GM04504 (cell line): ENCODE measurements at places on chromosomes 4 and X.

DNA sequence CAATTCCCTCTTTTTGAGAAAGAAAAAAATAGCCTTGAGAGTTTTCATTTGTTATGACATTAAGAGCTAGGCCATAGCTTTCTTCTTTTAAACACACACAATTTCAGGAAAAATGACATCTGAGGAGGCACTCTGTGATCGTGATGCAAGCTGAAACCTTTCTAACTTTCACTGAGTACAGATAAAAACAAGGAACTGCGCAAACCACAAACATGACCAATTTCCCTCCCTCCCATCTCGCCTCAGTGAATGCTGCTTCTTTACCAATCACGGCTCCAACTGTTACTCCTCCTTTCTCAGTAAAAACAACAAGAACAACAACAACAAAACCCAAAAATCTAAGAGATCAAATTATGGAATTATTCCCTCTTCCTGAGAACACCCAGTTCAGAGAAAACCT is 626.8 kb downstream of the TLL1 start:
- DNase-seq: no peak

DNA sequence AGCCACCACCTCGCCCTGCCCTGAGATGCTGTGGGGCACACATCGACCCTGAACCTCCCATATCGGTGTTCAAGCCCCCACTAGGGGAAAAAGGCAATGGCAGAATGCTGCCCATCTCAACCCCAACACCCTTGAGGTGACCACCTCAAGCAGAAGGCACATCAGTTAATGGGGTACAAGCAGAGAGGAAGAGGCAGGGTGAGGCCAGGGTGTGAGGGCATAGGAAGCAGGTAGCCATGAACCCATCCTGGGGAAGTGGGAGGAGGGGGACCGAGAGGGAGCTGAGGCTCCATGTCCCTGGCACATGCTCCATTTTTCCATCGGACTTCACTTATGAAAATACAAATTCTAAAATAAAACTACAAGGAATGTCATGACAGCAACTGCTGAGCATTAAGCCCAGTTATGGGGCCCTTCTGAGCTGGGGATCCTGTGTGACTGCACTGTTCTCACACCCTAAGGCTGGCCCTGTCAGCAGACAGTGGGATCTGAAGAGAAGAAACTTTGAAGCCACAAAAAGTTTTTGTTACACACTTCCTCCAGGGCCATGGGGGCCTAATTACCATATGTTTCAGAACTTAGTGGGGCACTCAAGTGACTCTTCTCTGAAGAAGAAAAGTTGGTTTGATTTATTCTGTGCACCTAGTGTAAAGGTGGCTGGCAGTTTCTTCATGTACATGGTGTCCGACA is 68.2 kb upstream of the FAM241A start:
- DNase-seq: no peak

DNA sequence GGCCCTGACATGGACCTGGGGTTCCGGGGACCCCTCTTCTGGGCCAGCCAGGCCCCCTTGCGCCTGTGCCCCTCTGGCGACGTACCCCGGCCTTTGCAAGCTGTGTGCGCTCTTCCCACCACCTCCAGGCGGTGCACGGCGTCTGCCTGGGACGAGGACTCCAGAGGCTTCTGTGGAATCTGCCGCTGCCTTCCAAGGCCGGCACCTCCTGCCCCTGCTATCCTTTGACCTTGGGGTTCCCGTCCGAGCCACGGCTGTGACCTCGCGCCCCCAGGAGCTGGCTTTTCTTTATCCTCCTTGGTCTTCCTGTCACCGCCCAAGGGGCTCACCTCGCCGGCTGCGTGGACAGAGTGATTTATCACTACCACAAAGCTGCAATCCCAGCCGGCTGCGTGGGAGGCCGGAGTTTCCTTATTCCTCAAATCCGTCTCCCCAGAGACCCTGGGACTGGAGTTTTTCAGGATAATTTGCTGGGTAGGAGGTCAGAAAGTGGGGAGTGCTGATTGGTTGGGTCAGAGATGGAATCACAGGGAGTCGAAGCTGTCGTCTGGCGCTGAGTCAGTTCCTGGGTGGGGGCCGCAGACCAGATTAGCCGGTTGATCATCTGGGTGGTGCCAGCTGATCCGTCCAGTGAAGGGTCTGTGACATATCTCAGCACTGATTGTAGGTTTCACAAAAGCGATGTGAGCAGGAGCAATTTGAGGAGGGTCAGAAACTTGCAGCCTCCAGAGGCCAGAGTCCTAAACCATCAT is 19.8 kb upstream of the PLCXD1 start:
- DNase-seq: no peak

- DNase-seq: no peak
These were observed 176.5 kb upstream of the NRK start for GRCh38 chrX:105645667-105646357.

- DNase-seq: no peak
These were observed 54.1 kb downstream of the RPS6KA3 start for GRCh38 chrX:20212486-20213089.

DNA sequence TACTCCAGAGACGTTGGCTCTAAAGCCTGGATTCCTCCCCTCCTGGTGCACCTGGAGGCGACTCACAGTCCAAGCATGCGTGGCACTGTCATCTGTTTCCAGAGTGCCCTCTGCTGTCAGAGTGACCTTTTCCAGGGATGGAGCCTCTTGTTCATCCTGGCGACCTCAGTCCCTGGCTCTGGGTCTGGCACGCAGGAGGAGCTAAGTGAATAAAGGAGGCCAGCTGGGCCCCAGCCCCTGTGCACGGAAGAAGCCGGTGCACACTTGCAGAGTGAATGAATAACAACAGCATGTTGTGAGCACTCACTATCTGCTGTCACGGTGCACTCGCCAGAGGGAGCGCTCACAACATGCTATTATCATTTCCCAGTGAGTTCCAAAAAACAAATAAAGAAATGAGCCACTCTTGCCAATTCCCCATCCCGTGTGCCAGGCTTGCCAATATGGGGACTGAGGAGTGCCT is 27.8 kb upstream of the PSAPL1 start:
- peak; percentile 7 for DNase-seq

GRCh38 chr4:163137581-163137980 is 29.1 kb downstream of the NAF1 start:
- DNase-seq: no peak

- no peak for DNase-seq
These were observed 289.0 kb downstream of the STIM2 start for GRCh38 chr4:27149541-27150212.

DNA sequence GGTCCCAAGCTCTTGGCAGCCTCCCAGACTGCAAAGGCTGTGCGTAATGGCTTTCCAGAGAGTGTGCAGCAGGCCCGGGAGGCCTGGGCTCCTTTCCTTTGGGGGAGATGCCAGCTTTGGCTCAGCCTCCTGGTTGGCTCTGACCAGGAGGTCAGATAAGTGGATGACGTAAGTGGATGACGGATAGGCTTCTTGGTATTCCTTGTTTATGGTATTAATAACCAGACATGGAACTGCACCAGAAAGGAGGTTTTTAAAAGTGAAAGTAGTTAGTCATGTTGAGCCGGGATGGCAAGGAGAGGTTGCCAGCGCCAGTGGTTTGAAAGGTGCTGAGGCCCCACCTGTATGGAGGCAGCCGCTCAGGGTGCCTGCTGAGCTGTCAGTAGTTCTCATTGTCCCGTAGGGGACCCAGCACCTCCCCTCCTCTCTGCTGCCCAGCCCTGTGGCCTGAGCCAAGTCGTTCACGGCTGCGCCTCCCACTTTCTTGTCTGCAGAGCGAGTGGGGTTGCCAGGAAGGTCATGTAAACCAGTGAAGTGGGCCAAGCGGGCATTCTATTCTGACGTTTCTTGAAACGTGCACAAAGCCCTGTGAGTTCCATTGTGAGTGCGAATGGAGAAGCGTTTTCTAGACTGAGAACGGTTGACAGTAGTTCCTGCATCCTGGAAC is 28.7 kb upstream of the STOX2 start:
- no peak for DNase-seq

DNA sequence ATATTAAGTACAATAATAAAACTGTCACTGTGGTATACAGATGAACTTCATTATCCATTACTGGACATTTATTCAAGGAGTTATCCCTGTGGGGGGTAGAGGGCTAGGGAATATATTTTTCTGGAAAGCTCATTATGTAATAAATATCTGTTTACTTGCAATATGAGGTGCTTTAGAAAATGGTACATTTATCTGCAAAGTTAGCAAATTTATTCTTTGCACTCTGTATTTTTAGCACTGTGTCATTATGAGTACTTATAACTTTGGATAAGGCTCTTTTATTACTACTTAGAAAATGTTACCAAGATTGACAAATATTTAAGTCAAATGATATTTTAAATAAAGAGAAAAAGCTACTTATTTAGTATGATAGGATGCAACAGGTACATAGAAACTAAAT is 37.8 kb downstream of the ANKRD17 start:
- no peak for DNase-seq

DNA sequence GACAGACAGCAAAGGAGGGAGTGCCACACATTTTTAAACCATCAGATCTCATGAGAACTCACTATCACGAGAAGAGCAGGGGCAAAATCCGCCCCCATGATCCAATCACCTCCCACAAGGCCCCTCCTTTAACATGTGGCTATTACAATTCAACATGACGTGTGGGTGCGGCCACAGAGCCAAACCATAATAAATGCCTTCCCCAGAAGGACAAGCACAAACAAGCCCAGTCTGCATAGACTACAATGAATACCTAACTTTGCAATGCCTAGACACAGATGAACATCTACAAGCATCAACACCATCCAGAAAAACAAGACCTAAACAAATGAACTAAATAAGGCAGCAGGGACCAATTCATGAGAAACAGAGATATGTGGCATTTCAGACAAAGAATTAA is 12.3 kb downstream of the ETDA start:
- no peak for DNase-seq

DNA sequence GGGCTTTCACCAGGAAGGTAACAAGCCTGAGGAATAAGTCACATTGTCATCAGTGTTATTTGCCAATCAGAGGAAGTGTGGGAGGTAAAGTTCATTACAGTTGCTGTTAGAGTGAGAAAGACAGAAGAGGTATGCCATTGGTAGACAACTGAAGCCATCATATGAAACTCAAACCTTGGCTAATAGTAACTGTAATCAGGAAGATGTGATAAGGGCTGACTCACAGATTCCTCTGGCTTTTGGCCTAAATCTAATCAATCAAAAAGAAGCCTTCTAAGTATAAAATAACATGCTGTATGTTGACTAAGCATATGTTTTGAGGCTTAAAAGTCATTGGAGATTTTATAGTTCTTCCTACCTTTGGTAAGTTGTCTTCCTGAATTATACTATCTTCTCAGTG is 242.8 kb downstream of the PCDH7 start:
- no peak for DNase-seq

GRCh38 chrX:25005034-25005381 is 10.8 kb downstream of the ARX start:
- no peak for DNase-seq

GRCh38 chrX:129797251-129797906 is 17.6 kb downstream of the SASH3 start:
- no peak for DNase-seq

GRCh38 chrX:83521905-83522304 is 13.8 kb downstream of the POU3F4 start:
- DNase-seq: no peak

- no peak for DNase-seq
These were observed 59.4 kb upstream of the H2AZ1 start for GRCh38 chr4:100009490-100009889.

DNA sequence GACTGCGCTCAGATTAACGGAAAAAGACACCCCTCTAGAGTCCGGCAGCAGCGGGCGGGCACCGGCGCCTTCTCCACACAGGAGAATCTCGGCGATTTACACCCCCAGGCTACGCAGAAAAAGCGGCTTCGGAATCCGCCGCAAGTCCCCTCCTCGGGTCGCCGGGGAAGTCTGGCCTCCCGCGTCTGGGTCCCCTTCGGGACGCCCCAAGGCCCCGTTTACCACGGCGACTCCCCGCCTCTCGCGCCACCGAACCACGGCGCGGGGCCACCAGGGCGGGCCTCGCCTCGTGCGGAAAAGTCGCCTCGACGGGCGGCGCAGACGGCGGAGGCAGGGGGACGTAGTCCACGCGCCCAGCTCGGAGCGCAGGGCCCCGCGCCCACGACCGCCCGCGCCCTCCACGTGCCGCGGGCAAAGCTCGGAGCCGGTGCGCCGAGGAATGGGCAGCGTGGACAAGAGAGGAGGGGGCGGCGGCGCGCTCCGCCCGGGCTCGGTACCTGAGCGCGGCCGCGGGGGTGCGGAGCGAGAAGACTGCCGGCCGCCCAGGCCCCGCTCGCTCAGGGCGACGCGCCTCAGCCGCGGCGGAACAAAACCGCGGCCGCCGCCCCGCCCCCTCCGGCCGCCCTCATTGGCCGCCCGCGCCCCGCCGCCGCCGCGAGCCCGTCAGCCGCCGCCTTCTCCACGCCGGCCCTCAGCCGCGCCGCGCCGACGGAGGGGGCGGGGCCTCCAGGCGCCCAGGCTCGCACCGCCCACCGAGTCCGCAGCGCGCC is at the start of gene FAM53A:
Gene FAM53A (minus strand): TSS at position 578 of the 770 bp plus-strand sequence. CDS start 15,572 bp downstream, outside the sequence.
- peak; percentile 73 for DNase-seq

GRCh38 chr4:168609369-168609768 is 112.5 kb downstream of the PALLD start:
- DNase-seq: no peak

DNA sequence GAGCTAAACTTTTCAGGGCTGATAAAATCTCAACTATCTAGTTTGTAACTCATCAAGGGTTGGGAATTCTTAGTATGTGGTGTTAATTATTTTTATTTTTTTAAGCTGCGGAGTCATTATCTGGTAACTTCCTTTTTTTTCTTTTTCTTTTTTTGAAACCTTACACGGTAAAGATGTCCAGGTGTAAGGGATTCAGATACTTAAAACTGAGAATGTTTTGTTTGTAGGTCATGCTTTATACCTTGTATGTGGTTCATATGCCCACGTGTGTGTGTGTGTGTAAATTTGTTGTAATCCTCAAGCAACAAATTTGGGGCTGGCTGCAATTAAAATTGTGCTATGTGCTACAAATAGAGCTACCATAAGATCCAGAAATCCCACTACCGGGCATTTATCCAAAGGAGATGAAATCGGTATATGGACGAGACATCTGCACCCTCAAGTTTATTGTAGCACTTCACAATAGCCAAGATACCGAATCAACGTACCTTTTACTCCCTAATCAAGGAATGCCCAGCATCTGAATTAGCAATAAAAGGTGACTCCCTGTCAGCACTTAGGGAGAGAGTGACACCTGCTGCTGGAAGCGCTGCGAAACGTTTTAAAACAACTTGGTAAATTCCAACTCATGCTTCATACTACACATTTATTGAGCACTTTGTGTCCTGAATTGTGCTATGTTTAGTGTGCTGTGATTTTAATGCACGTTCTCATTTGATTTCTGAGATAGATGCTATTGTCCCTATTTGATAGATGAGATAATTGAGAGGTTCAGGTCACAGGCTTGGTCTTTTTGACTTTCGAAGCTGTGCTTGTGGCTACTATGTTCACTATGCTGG is 16.1 kb downstream of the MSMO1 start:
- no peak for DNase-seq

GRCh38 chrX:130669233-130669632 is 233.8 kb downstream of the ENOX2 start:
- no peak for DNase-seq

DNA sequence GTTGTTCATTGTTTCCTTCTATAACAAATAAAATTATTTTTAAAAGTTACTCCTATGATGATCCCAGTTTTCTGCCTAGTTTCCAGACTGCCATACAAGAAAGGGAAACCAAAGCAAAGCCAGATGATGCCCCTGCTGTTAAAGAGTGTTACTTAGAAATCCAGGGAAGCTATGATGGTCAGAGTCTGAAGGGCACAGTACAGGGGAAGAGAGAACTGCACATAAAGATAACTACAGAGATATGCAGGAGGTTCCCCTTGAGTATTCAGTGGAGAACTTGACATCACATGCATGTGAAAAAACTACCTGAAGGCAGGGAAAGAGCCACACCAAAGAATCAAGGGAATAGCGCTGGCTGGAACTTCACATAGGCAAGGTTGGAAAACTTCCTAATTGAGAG is 494.2 kb upstream of the FSTL5 start:
- DNase-seq: no peak

- no peak for DNase-seq
These were observed 27.8 kb downstream of the TAF1 start for GRCh38 chrX:71393919-71394318.
